ENCODE measurements at places on chromosomes 7 and 10.
A peak's percentile ranks its signal among the peaks of the same experiment; 100 is the strongest.

GRCh38 chr7:5649641-5650040 is 131.8 kb downstream of the RNF216 start:
- no peak for DNase-seq

DNA sequence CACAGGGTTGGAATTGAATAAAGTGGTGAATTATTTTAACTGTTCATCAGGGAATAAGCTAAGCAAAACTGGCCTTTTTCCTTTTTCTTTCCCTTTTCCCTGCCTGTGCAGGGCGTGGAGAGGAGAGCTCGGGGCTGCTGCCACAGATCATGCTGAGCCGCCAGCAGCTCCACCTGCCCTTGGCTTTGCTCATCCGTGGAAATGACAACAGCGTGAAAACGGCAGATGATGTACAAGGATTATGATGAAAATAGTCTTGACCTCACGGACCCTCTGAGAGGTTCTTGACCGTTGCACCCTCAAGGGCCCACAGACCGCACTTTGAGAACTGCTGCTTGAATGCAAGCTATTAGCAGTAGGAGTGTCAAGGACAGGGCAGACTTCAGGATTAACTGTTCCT is 10.6 kb downstream of the PPP2R2D start:
- no peak for DNase-seq

DNA sequence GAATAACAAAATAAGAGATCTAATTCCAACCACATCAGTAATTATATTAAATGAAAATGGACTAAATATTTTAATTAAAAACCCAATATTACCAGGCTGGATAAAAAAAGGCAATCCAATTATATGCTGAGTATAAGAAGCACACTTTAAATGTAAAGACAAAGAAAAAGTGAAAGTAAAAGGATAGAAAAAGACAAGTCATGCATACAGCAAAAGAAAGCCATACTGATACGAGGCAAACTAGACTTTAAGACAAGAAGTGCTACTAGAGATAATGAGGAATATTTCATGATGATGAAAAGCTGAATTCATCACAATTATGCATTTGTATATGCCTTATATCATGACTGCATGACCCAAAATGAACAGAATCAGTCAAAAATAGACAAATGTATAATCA is 628.6 kb downstream of the PHTF2 start:
- no peak for DNase-seq

DNA sequence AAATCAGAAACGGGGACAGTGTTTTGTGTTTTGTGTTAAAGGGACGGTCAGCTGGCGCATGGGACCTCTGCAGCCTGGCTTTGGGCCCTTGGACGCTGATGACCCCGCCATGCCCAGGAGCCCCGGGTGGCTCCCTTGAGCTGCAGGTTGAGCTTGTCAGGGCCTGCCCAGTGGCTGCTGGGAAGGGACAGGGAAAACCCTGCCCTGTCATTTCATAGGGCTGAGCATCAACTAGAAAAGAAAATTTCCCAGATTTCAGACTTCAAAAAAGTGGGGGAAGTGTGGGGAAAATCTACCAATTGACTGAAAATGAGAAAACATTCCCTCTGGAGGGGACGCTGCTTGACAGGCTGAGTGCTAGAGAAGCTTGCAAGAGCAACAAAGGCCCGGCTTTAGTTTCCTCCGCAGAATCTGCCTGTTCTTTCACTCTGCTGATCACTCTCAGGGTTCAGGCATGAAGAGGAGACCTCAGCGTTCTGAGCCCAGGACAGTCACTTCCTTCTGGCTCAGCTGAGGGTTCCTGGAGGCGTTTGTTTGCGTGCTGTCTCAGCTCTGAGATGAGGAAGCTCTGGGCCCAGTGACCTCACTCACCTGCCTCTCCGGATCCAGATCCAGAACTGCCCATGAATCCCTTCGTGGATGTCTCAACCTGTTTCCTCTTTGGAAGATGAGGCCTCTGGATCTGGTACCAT is 18.6 kb upstream of the DNAJB6 start:
- no peak for DNase-seq

- no peak for DNase-seq
These were observed 11.5 kb upstream of the AKR1B10 start for GRCh38 chr7:134515569-134516468.

DNA sequence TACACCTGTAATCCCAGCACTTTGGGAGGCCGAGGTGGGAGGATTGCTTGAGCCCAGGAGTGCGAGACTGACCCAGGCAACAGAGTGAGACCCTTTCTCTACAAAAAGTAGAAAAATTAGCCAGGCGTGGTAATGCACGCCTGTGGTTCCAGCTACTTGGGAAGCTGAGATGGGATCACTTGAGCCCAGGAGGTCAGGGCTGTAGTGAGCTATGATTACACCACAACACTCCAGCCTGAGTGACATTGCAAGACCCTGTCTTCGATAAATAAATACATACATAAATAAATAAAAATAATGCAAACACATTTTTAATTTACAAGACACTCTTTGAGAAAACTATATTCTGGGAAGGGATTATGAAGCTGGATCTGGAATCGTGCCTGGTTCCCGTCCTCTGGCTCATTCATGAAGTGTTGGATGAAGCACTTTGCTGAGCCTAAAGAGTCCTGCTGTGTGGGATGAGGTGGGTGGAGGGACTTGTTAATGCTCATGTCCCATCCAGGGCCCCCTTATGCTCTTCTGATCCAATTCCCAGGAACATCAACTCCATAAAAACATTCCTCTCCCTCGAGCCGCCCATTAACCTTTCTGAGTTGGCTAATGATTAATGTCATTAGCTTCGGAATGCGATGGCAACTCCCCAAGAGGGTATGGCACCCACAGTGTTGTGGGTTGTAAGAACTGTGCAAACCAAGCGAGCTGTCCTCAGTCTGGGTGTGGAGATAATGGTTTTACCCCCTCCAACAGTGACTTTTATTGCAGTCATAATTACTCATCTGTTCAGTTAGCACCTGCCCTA is 236.3 kb downstream of the BAMBI start:
- no peak for DNase-seq

DNA sequence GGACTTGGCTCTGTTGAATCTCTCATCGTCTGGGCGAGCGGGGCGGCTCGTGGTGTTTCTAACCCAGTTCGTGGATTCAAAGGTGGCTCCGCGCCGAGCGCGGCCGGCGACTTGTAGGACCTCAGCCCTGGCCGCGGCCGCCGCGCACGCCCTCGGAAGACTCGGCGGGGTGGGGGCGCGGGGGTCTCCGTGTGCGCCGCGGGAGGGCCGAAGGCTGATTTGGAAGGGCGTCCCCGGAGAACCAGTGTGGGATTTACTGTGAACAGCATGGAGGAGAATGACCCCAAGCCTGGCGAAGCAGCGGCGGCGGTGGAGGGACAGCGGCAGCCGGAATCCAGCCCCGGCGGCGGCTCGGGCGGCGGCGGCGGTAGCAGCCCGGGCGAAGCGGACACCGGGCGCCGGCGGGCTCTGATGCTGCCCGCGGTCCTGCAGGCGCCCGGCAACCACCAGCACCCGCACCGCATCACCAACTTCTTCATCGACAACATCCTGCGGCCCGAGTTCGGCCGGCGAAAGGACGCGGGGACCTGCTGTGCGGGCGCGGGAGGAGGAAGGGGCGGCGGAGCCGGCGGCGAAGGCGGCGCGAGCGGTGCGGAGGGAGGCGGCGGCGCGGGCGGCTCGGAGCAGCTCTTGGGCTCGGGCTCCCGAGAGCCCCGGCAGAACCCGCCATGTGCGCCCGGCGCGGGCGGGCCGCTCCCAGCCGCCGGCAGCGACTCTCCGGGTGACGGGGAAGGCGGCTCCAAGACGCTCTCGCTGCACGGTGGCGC is at the start of gene EN2:
Gene EN2, plus strand, starts transcription at position 19 of the 767 bp plus-strand sequence. Its CDS starts 249 bp downstream, at position 268.
- DNase-seq: no peak

DNA sequence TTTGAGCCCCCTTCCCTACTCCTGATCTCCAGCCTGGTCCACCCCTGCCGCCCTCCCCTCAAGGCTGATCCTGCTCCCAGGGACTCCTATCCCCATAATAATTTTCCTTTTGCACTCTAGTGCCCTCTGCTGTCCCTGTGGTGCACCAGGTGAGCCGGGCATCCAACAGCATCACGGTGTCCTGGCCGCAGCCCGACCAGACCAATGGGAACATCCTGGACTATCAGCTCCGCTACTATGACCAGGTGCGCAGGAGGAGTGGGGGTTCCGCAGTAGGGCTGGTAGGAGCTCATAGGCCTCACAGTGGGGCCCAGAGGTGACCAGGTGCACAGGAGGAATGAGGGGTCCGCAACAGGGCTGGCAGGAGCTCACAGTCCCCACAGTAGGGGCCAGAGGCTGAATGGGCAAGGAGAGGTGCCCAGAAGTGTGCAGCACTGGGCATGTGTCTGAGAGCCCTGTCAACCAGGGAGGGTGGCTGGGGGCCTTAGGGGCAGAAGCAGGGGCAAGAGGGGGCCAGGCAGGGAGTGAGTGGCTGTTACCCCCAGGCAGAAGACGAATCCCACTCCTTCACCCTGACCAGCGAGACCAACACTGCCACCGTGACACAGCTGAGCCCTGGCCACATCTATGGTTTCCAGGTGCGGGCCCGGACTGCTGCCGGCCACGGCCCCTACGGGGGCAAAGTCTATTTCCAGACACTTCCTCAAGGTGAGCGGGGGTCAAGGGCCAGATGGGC is 11.7 kb downstream of the EPHB6 start:
- DNase-seq: peak; percentile 13

DNA sequence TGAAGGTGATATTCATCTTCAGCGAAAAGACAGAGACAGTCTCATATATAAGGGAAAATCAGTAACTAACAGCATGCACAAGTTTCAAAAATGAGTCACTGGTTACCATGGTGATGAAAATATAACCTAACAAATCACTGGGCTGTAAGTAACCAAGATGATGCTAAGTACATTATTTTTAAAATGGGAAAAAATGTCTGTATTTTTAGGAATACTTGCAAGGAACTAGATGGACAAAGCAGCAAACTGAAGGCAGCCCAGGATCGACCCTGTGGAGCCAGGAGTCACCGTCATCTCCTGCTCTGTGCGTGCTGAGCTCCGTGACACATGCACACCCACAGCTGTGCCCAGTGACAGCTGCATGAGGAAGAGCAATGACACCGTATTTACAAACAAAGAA is 137.3 kb downstream of the ELMO1 start:
- DNase-seq: peak; percentile 59

- DNase-seq: no peak
These were observed 108.6 kb downstream of the KMT2E start for GRCh38 chr7:105122619-105123018.

DNA sequence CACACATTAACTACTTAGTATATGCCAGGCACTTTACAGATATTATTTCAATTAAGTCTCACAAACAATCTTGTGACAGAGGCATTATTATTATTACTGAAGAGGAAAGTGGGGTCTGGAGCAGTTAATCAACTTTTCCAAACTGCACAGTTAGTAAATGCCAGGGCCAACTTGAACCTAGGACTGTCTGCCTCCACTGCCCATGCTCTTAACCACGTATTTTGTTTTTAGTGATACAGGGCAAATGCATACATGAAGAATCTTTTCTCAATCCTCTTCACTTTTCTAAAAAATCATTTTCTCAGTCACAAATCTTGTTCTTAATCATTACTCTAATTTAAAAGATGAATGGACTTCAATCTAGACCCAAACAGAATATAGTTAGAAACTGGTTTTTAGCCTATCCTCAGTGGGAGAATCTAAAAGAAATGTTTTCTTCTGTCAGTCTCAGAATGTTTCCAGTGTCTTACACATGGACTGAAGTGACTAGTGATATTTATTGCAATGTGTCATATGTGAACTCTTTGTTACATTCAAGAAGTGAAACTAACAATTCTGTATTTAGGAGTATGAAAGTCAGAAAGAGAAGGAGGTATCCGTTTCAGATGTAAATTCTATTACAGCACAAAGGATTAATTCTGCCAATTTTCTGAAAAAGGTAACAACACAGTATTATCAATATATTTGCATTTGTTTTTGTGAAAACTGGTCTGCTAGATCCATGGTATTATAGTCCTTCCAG is 55.5 kb upstream of the CCNJ start:
- DNase-seq: no peak

DNA sequence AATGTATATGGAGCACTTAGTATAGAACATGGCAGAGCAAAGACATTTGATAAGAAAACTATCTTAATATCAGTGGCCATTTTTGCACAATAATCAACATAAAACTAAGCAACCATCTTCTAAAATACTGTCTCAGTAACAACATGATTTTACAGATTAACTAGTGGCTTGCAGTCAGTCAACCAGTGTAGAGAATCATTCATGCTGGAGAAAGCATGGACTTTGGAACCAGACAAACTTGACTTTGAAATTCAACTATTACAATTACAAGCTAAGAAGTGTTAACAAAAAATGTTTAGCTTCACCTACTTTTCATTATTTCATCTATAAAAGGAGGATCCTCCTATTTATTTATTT is 27.7 kb downstream of the CUBN start:
- DNase-seq: no peak

- peak; percentile 63 for DNase-seq
These were observed 25.2 kb downstream of the GET4 start for GRCh38 chr7:901388-902154.

- DNase-seq: no peak
These were observed 295.4 kb upstream of the FZD1 start for GRCh38 chr7:90968871-90969270.

DNA sequence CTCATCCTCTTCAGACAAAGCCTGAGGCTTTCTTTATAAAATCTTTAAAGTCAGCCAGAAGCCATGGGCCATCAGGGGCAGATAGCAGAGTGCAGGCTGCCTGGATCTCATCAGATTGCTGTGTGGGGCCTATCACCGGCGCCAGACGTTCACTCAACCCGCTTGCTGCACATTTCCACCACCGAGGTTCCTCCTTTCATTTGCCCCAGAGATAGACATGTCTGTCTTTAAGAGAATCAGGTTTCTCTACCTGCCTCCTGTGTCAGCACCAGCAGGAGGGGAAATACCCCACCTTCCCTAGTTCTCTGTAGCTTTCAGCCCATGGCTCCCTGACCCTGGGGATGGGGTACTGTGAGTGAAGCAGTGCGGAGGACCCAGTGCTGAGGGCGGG is 22.0 kb downstream of the SLC18A2 start:
- no peak for DNase-seq

DNA sequence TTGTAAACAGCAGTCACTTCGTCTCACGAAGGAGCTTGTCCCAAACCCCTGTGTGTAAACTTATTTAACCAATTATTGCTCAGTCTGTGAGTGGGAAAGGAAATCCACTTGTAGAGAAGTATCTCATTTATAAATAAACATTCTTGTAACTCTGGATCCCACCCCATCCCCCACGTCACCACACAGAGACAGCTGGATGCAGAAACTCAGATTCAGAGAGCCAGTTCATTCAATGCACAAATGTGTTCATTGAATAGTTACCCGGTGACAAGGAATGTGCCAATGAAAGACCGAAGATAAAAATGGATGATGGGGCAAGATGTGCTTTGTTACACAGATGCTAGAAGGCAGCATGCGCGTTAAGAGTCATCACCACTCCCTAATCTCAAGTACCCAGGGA is 8.3 kb upstream of the OCM start:
- DNase-seq: no peak

- peak; percentile 24 for DNase-seq
These were observed 90.9 kb upstream of the SMNDC1 start for GRCh38 chr10:110395350-110396283.
